ENCODE measurements at places on chromosomes 2 and 18. TPM values are rescaled to one million over a fixed set of nuclear protein-coding genes. Genes with fewer than 3 reads are reported as not detected.
A peak's percentile ranks its signal among the peaks of the same experiment; 100 is the strongest.

GREB1 gene
- 0.51 TPM for total RNA-seq

DNA sequence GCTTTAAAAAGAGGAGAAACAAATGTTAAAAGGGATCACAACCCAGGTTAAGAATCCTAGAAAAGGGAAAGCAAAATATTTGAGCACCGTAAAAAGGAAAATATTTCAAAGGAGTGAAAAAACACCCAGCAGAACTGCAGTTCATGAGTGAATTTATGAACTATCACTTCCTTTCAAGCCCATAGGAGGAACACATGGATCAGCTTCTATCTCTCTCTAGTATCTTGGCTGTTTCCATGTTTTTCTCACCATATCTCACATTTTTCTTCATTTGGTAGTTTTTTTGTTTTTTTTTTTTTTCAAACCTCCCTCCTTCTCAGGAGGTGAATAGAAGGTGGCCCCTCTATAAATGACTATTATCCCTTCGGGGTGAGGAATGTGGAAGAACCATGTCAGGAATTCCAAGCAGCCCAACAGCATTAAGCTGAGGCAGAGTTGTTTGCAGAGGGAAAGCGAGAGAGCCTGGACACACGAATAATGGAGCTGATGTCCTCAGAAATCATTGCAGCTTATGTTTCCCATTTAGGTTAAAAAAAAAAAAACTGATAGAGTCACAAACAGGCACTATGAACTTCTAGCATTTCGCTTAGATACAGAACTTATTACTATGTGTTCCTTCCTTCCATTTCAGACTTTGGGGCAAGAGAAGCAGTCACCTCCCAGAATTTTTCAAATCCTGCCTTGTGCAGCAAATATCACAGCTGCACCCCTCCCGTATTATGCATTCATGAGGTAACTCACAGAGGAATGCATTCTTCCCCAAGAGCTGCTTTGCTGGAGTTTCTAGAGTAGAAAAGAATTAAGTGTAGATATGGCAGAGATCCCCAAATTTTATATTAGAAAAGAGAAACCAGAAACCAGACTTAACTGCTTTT lies 315.6 kb downstream of the IRS1 start:
- H3K4me1 ChIP-seq = peaks cover 8% of the 10 kb centered on the region
- peak; percentile 28 for DNase-seq
- H3K4me3 ChIP-seq = no peak overlapping the region
- no peaks in the 10 kb centered on the region for H3K36me3 ChIP-seq
- no peak overlapping the region for H3K27ac ChIP-seq
- no peaks in the 10 kb centered on the region for H3K27me3 ChIP-seq

DNA sequence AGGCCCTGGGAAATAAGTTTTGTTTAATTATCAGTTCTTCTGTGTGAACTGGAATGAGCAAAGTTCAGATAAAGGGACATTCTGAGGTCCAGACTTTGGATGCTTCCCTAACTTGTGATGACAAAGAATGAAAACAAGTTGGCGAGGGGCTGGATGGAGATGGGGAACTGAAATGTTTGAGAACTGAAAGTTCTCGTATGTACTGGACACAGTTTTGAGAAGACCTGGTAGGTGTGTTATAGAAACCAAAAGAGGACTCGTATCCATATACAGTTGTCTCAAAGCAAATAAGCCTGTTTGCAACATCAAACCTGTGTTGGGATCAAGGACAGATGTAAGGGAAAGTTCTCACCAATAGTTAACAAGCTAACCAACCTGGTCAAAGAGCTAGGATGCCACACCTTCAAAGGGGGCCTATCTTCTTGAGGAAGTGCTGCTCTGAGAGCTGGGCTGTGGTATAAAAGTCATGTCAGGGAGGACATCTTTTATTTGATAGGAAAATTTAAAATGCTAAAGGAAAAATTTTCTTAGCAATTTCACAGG lies at the start of gene UPP2:
Gene UPP2 (plus strand): TSS at position 493 of the 543 bp plus-strand sequence. CDS start 188 bp downstream, outside the sequence.
- H3K27me3 ChIP-seq = no peaks in the 10 kb centered on the region
- no peak for DNase-seq
- no peaks in the 10 kb centered on the region for H3K4me1 ChIP-seq
- H3K4me3 ChIP-seq = no peak within 1 kb of the TSS
- no peak within 1 kb of the TSS for H3K27ac ChIP-seq

GRCh38 chr2:112787294-112787693 lies 3.0 kb upstream of the IL1A start:
- no peaks in the 10 kb centered on the region for H3K4me1 ChIP-seq
- DNase-seq = no peak
- no peaks in the 10 kb centered on the region for H3K27me3 ChIP-seq
- no peak overlapping the region for H3K4me3 ChIP-seq
- H3K27ac ChIP-seq = no peak overlapping the region

CACNB4 gene
- total RNA-seq = 2.1 TPM

POMC gene
- 0.66 TPM for total RNA-seq

DNA sequence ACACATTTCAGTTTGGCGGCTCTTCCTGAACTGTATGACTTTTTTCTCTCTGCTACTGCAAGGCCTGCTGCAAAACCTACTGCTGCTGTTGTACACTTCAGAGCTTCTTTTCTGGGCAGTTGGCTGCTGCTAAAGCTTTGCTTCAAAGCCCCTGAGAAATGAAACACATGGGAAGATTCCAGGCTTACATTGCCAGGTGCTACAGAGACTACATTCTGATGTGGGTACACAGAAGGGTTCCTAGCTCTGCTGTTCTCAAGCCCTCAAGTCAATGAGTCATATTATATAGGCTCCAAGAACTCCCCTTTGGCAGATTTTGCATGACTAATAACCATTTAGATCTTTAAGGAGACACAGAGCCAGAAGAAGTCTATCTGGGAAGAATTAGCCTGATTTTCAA lies 12.9 kb upstream of the PGAP1 start:
- no peak overlapping the region for H3K4me3 ChIP-seq
- no peaks in the 10 kb centered on the region for H3K4me1 ChIP-seq
- H3K27ac ChIP-seq = no peak overlapping the region

- H3K27me3 ChIP-seq = no peaks in the 10 kb centered on the region
- H3K4me1 ChIP-seq = no peaks in the 10 kb centered on the region
- no peak overlapping the region for H3K4me3 ChIP-seq
- H3K36me3 ChIP-seq = no peaks in the 10 kb centered on the region
Measured at GRCh38 chr2:210387074-210387473, 72.1 kb upstream of the MYL1 start.

DNA sequence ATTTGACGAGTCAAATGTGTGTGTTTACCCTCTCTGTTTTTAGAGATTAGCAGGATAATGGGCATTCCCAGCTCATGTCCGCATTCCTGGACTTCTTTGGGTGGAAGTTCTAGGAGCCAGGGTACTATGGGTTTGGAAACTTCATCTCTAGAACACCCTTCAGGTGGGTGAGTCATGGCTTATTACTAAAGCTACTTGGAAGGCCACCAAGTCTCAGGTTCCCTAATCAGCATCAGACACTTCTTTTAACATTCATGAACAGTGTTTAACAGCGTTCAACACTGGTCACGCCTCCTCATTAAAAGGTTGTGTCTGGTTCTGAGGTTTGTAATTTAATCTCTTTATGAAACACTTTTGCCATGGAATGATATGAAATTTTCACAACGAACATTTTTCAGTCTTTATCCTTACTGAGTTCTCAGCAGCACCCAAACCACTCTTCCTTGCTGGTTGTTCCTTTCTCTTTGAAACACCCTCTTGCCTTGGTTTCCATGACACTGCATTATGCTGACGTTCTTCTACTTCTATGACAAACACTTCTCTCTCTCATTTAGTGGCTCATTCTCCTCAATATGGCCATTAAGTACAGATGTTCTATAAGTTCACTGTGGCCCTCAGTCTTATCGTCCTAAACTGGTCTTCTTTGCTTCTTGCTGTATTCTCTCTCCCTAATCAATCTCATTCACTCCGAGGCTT lies 49.3 kb downstream of the MMADHC start:
- H3K4me1 ChIP-seq = no peaks in the 10 kb centered on the region
- no peaks in the 10 kb centered on the region for H3K36me3 ChIP-seq
- DNase-seq = no peak
- no peak overlapping the region for H3K4me3 ChIP-seq

DNA sequence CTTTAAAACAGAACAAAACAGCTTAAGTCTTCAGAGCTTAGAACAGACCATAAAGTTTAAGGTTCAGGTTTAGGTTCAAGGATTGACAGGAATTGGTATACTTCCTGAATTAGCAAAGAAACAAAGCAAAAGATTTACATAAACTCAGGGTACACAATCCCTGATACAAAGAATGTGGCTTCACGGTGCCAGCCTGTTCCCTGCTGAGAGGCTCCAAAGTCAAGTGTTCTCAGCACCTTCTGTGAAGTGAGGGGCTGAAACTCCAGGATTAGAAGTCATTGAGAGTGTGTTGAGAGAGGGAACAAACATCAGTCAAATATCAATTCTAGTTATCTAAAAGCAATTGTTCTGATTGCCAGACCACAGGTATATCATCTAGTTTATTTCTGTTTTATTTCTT lies 35.7 kb downstream of the DYNAP start:
- H3K27me3 ChIP-seq = no peaks in the 10 kb centered on the region
- no peaks in the 10 kb centered on the region for H3K4me1 ChIP-seq
- H3K4me3 ChIP-seq = no peak overlapping the region
- no peaks in the 10 kb centered on the region for H3K36me3 ChIP-seq
- H3K27ac ChIP-seq = no peak overlapping the region

GRCh38 chr2:5914811-5915611 lies 222.8 kb downstream of the SOX11 start:
- H3K27me3 ChIP-seq = no peaks in the 10 kb centered on the region
- H3K36me3 ChIP-seq = no peaks in the 10 kb centered on the region
- H3K27ac ChIP-seq = no peak overlapping the region
- no peak overlapping the region for H3K4me3 ChIP-seq

TRAPPC12 gene
- total RNA-seq = 53.2 TPM

GLI2 gene
- total RNA-seq = 3.3 TPM

GRCh38 chr2:179096090-179096489 lies 46.2 kb upstream of the CCDC141 start:
- no peak overlapping the region for H3K4me3 ChIP-seq
- no peak for DNase-seq
- H3K27me3 ChIP-seq = no peaks in the 10 kb centered on the region
- no peaks in the 10 kb centered on the region for H3K36me3 ChIP-seq
- H3K27ac ChIP-seq = no peak overlapping the region

GRCh38 chr18:58691256-58691655 lies 20.0 kb downstream of the MALT1 start:
- H3K4me1 ChIP-seq = no peaks in the 10 kb centered on the region
- H3K4me3 ChIP-seq = no peak overlapping the region
- H3K27me3 ChIP-seq = no peaks in the 10 kb centered on the region
- H3K36me3 ChIP-seq = no peaks in the 10 kb centered on the region

DNA sequence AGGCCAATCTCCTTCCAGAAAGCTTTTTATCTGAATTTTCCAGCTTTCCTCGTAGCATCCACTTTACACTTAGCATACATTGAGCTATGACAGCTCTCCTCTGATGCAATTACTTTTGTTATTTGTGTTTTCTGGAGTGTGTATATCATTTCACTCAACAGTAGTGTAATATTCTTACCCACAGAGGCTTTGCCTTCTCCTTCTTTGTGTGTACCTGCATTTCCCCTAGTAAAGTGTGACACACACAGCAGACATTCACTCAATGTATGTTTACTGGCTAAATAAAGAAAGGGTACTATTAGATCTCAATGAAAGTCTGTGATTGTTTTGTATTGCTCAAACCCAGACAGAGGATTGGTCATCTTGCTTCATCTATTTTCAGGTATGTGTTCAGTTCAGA lies 193.7 kb upstream of the MEX3C start:
- no peaks in the 10 kb centered on the region for H3K4me1 ChIP-seq
- no peaks in the 10 kb centered on the region for H3K27me3 ChIP-seq
- no peak overlapping the region for H3K27ac ChIP-seq
- no peaks in the 10 kb centered on the region for H3K36me3 ChIP-seq
- no peak for DNase-seq

SPC25 gene
- total RNA-seq = not detected

DNA sequence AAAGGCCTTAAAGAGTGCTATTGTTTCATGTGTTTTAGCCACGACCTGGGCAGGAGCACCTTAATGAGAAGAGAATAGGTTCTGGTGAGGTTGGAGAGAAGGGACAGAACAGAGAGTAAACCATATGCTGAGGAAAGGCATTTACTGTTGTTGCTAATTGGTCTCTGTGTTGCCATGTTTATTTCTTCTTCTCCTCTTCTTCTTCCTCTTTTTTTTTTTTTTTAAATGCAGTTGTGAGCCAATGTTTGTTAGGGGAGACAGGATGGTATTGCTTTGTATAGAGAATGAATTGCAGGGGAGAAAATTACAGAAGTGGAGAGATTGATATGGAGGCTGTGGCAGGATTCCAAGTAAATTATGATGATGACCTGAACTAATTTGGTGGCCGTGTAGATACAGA lies 2.6 kb downstream of the SCN9A start:
- no peaks in the 10 kb centered on the region for H3K27me3 ChIP-seq
- no peak for DNase-seq
- H3K36me3 ChIP-seq = no peaks in the 10 kb centered on the region
- H3K4me3 ChIP-seq = peak overlapping the region; percentile 98
- H3K4me1 ChIP-seq = peaks cover 5% of the 10 kb centered on the region

NEB gene
- 0.26 TPM for total RNA-seq

- no peak overlapping the region for H3K4me3 ChIP-seq
- no peaks in the 10 kb centered on the region for H3K27me3 ChIP-seq
- no peaks in the 10 kb centered on the region for H3K36me3 ChIP-seq
- no peaks in the 10 kb centered on the region for H3K4me1 ChIP-seq
- DNase-seq = no peak
Measured at GRCh38 chr2:73593680-73594079, 48.5 kb downstream of the NAT8 start.

GRCh38 chr2:227472265-227473121 lies 537 bp downstream of the AGFG1 start:
- no peak for DNase-seq

- DNase-seq = no peak
- peaks cover 2% of the 10 kb centered on the region for H3K27me3 ChIP-seq
- no peak overlapping the region for H3K27ac ChIP-seq
- no peaks in the 10 kb centered on the region for H3K36me3 ChIP-seq
- no peaks in the 10 kb centered on the region for H3K4me1 ChIP-seq
- H3K4me3 ChIP-seq = no peak overlapping the region
Measured at GRCh38 chr18:58662118-58662517, 9.1 kb upstream of the MALT1 start.

- no peak overlapping the region for H3K4me3 ChIP-seq
- H3K4me1 ChIP-seq = no peaks in the 10 kb centered on the region
- no peaks in the 10 kb centered on the region for H3K36me3 ChIP-seq
- no peaks in the 10 kb centered on the region for H3K27me3 ChIP-seq
- DNase-seq = no peak
Measured at GRCh38 chr18:57466745-57467409, 31.7 kb downstream of the ONECUT2 start.

- H3K27me3 ChIP-seq = no peaks in the 10 kb centered on the region
- no peak overlapping the region for H3K4me3 ChIP-seq
- DNase-seq = no peak
- no peaks in the 10 kb centered on the region for H3K4me1 ChIP-seq
Measured at GRCh38 chr2:148903979-148904378, 29.0 kb downstream of the KIF5C start.

MITD1 gene
- 28.8 TPM for total RNA-seq

C2orf92 gene
- total RNA-seq = 0.77 TPM

GRCh38 chr2:150141226-150142001 lies 346.1 kb downstream of the RND3 start:
- DNase-seq = peak; percentile 66

LOXHD1 gene
- not detected for total RNA-seq

SLC9A2 gene
- not detected for total RNA-seq

DNA sequence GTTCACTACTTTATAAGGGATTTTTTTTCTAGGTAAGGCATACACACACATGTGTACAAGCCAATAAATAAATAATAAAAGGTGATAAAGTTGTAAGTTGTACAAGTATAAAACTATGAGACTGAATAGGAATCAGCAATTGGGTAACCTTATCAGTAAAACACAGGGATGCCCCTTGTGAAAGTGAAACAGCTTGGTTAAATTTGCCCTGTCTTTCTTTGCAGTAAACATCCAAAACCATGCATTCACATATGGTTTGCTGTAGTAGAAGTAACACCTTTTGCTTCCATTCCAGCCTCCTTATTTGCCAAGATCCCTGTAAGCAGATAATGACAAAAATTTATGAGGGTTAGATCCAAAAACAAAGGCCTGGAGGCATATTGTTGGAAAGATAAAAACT lies 44.3 kb upstream of the NEUROD1 start:
- no peak for DNase-seq
- peaks cover 2% of the 10 kb centered on the region for H3K27me3 ChIP-seq
- H3K4me1 ChIP-seq = no peaks in the 10 kb centered on the region

All from fibroblast of lung (primary cell).